GM12864 (cell line): ENCODE measurements at places on chromosomes 13 and 19.
A peak's percentile ranks its signal among the peaks of the same experiment; 100 is the strongest.

DNA sequence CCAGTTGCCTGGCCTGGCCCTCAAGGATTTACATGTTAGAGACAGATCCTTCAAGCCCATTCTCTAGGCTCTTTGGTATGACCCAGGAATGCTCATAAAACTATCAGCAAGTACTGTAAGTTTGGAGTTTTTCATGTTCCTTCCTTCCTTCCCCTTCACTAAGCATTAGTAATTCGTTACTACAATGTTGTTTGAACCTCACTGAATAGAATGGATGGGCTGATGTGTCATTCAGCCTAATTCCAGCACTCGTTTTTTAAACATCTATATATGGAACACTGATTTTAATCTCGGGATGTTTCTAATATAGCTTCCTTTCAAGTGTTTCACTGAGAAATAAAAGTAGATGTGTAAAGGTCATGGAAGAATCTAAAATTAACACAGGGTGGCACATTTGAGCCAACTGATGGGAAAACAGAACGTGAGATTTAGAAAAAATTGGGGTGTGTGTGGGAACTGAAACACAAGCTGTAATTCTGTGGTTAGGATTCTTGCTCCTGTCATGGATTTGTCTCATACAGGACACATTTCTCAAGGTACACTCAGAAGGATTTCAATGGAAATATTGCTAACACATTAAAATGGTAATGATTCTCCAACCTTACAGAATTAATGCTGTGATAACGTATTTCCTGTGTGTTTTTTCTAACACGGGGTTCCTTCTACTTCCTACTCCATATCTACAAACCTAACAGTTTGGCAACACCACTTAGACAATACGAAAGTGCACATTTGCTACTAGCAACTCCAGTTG lies 93.4 kb downstream of the FLT1 start:
- no peak for DNase-seq

DNA sequence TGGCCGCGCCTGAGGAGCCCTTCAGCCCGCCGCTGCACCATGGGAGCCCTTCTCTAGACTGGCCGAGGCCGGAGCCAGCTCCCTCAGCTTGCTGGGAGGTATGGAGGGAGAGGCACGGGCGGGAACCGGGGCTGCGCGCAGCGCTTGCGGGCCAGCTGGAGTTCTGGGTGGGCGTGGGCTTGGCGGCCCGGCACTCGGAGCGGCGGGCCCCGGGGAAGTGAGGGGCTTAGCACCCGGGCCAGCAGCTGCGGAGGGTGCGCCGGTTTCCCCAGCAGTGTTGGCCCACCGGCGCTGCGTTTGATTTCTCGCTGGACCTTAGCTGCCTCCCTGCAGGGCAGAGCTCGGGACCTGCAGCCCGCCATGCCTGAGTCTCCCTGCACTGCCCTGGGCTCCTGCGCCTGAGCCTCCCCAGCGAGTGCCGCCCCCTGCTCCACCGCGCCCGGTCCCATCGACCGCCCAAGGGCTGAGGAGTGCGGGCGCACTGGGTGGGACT lies 1890.0 kb upstream of the PCDH20 start:
- no peak for DNase-seq

DNA sequence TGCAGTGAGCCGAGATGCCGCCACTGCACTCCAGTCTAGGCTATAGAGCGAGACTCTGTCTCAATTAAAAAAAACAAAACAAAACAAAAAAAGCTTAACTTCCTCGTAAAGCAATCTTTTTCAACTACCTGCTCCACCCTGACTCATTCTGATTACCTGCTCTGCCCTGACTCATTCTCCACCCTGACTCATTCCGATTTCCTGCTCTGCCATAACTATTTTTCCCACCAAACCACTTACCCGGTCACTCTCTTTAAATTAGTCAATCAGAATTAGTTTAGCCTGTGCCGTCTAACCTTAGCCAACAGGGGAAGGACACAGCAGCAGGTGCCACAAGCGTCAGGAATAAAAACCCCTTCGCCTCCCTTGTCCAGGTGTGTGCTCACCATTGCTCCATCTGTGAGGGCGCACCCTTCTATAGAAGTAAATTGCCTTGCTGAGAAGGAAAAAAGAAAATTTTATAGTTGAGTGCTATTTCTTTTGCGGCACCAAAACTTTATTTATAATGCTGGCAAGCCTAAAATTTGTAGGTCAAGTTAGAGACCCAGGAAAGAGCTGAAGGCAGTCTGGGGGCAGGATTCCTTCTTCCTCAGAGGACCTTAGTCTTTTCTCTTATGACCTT lies 1.7 kb upstream of the IFT88 start:
- no peak for DNase-seq

GRCh38 chr19:33406521-33407139 lies 33.1 kb downstream of the CEBPG start:
- DNase-seq = no peak

- DNase-seq = no peak
Measured at GRCh38 chr13:113794086-113794485, 35.1 kb downstream of the TMEM255B start.

DNA sequence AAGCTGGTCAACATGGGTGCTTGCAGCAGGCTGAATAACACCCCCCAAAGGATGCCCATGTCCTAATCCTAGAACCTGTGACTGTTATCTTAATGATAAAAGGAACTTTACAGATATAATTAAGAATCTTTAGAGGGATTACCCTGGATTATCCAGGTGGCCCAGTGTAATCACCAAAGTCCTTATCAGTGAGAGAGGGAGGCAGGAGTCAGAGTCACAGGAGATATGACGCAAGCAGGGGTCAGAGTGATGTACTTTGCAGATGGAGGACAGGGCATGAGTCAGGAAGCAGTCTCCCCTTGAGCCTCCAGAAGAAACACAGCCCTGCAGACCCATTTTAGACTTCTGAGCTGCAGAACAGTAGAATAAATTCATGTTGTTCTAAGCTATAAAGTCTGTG lies 9.8 kb downstream of the ZNF606 start:
- no peak for DNase-seq

DNA sequence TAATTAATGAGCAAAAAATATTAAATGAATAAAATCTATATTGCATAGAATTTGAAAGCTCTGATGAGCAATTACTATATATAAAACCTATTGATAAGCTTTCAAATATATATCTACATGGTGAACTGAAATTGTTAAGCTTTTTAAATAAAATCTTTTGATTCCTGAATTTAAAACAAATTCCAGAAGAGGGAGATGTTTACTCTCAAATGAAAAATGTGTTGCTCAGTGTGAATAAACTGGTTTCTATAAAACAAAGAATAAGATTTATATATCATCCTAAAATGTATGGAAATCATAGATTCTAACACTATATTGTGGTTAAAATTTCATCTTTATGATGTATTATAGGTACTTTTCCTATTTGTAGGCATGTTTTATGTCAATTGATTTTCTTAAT lies 171.5 kb upstream of the SLITRK6 start:
- DNase-seq = no peak

- no peak for DNase-seq
Measured at GRCh38 chr19:48926909-48927308, 6.6 kb upstream of the DHDH start.

DNA sequence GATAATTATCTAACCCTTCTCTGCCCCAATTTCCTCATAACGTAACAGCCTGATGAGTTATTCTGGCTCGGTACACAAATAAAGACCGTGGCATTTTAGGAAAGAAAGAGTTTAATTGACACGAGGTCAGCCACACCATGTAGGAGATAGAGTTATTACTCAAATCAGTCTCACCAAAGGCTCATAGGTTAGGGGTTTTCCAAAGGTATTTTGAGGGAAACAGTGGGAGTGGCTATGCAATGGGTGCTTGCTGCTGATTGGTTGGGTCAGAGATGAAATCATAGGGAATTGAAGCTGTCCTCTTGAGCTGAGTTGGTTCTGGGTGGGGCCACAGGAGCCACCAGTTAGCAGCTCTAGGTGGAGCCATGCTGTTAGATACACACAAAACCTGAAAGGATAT lies 137.5 kb downstream of the FREM2 start:
- peak; percentile 30 for DNase-seq

DNA sequence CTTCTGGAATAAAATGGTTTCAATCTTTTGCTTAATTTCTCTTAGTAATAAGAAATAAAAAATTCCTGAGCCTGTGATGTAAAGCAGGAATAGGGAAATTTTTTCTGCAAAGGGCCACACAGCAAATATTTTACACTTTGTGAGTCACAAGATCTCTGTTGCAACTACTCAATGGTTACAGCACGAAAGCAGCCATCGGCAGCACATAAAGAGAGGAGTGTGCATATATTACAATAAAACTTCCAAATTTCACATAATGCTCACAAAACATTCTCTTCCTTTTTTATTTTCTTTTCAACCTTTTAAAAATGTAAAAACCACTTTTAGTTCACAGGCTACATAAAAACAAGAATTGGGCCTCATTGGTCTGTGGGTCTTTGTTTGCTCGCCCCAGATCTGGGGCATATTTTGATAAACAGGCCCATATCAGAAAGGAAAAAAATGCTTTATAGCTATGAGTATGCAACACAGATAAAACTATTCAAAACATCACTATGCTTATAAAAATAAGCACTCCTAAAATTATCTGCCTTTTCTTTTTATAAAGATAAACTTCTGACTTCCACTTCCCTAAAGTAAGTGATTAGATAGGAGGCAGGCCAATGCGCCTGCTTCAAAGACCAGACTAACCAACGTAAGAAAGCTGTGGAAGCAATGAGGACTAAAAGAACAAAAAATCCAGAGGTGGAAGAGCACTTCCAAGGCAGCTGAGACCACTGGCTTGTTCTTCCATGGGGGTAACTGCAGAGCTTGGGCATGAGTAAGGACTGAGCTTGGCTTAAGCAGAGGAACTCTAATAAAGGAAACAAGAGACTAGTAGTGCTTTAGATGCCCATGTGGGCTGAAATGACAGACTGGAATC lies 26.5 kb downstream of the MYCBP2 start:
- no peak for DNase-seq

- DNase-seq = no peak
Measured at GRCh38 chr19:16073988-16074387, 2.3 kb upstream of the TPM4 start.

DNA sequence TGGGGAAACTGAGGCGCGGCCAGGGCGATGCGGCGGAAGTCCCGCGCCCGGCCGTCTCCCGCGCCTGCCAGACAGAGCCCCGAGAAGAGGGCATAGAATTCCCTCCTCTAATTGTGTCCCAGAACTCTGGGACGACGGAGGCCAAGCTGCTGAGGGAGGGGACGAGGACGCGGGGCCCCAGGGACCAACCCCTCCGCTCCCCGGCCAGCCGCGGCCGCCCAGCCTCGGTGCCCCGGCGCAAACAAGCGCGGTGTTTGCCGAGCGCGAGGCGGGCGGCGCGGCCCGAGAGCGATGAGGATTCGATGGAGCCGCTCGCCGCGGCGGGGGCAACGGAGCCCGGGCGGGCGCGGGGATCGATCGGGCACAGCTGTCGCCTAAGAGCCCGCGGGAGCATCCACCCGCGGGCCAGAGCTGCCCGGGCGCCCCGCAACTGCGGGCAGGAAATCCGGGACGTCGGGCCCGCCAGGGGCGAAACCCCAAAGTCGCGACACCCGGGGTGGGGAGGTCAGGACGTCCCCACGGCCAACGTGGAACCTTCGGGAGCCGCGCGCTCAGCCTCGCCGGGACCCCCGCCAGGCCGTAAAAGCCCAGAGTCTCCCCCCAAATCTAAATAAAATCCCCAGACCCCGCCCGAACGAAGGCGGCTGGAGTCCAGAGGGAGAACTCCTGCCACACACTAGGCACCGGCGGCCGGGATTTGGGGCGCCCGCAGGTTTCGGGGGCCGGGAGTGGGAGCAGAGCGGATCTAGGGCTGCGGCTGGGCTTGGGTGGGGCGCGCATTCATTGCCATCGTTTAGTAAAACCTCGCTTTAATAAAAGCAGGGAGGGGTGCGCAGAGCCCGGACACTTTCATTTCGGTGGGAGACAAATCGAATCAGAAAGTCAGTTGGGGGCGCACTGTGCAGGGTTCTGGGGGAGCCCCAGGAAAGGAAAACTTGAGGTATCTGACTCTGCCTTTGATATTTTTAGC lies 3.6 kb upstream of the ONECUT3 start:
- no peak for DNase-seq

DNA sequence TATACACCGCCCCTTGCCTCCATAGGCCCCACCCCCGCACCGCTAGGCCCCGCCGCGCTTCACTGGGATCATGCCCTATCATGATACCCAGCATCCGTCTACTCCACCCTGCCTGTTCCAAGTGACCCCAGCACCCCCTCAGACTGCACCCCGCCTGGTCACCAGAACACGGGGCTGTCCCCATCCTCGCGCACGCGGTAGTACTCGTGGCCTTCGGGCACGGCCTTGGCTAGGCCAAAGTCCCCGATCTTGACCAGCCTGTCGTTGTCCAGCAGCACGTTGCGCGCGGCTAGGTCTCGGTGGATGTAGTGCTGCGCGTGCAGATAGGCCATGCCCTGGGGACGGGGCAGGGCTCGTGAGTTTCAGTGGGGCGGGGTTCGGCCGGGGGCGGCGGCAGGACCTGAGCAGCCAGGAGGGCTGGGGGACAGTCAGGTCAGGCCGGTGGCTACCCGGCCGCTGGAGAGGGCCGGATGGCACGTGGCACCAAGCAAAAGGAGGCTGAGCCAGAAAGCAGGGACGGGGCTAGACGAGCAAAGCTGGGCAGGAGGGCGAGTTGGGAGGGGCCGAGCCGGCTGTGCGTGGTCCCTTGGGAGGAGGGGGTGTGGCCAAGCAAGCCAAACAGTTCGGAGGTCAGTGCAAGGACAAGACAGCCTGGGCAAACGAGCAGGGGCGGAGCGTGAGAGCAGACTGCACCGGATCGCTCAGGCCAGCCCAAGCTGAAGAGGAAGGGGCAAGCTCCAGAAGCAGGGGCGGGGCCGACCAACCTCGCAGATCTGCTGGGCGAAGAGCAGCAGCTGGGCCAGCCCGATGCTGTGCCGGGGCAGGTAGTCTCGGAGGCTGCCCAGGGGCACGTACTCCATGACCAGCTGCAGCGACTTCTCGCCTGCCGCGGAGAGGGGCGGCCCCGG lies 13.6 kb upstream of the ICAM3 start:
- DNase-seq = no peak
